Hematopoietic multipotent progenitor cell treated with erythropoietin and hydrocortisone succinate and interleukin-3 and kit ligand, for 8 days (in vitro differentiated cells): ENCODE measurements at places on chromosomes 5 and 9.

DNA sequence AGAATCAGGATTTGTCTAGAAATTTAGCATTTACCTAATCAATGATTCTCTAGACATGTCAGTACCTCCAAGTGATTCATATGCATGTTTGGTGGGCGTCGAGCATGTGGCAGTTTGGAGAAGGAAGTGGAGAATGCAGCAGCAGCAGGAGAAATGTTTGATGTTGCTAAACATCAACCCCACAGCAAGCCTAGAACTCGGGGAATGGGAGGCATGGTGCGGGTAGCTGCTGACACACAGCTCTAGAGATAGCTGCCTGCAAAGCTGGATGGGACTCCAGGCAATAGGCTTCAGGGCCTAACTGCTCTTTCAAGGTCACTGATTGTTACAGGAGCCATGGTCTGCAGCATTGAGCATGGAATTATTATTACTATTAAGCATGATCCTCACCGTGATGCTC is 137.3 kb downstream of the DOCK8 start:
- DNase-seq, result no peak

DNA sequence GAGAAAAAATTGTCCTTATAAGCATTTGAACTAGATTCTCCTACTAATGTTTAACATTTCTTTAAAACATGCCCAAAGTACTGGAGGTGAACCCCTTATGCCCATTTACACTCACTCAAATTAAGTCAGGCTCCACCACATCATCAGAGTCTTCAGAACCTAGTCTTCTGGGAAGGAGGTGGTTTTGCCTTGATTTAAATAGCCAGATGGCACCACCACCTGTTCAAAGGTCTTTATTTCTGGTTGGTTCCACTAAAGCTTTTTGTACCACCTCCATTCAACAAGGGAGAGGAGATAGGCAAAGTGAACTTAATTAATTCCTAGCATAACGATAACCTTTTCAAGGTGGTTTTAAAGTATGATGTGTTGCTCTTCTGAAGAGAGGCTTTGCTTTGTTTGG is 189.5 kb downstream of the SLF1 start:
- no peak for DNase-seq

- no peak for DNase-seq
Measured at GRCh38 chr9:113956901-113957300, 80.8 kb downstream of the ZNF618 start.

- DNase-seq, result no peak
Measured at GRCh38 chr5:96569770-96570169, 92.4 kb upstream of the CAST start.

- DNase-seq, result no peak
Measured at GRCh38 chr5:140563596-140563995, 802 bp downstream of the APBB3 start.

GRCh38 chr9:32926911-32927310 is 74.5 kb downstream of the APTX start:
- no peak for DNase-seq

GRCh38 chr5:73382401-73382740 is 66.2 kb downstream of the FOXD1 start:
- DNase-seq, result no peak

DNA sequence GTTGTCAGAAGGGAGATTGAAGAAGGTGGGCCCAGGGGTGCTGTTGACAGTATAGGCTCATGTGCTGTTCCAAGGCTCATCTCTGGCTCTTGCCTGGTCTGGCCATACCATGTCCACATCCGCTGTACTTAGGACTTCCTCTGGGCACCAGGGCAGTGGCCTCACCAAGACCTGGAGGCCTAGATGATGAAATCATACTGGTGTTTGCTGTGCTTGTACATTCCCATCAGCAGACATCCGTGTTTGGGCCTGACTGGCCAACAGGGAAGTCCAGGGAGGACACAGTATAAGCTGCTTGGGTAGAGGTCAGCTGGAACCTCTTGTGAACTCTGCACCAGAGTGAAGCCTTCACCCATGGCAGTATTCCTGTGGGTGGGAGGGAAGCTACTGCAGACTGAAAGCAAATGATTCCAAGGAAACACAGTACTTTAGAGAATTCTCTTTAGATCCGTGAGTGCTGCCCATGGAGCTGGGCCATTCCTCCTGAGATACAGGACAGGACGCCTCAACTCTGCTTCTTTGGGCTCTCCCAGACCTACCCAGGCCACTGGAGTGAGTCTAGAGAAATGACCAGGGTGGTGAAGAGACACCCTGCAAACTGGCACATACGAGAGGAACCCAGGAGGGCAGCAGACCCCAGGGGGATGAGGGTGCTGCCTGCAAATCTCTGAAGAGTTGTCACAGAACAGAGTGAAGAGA is 22.5 kb downstream of the POLR1E start:
- DNase-seq, result no peak

- no peak for DNase-seq
Measured at GRCh38 chr5:6384856-6385255, 6.5 kb upstream of the MED10 start.

DNA sequence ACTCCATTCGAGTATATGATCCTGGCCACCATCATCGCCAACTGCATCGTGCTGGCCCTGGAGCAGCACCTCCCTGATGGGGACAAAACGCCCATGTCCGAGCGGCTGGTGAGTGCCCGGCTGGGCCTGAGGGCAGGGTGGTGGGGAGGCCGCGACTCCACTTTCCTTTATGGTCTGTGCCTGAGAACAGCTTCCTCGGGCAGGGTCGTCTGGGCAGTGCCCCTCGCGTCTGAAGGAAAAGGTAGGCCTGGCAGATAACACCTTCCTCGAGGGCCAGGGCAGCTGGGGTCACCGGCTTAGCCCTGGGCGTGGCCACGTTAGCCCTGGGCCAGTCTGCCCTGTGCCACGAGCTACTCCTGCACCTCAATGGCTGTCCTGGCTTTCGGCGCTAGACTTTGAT is 1.5 kb downstream of the CACNA1B start:
- DNase-seq, result no peak

- DNase-seq, result no peak
Measured at GRCh38 chr5:130710596-130710995, 454.5 kb downstream of the HINT1 start.

- no peak for DNase-seq
Measured at GRCh38 chr5:74404574-74405508, 235.7 kb downstream of the ENC1 start.

GRCh38 chr9:2602704-2603116 is 18.9 kb upstream of the VLDLR start:
- DNase-seq, result no peak

DNA sequence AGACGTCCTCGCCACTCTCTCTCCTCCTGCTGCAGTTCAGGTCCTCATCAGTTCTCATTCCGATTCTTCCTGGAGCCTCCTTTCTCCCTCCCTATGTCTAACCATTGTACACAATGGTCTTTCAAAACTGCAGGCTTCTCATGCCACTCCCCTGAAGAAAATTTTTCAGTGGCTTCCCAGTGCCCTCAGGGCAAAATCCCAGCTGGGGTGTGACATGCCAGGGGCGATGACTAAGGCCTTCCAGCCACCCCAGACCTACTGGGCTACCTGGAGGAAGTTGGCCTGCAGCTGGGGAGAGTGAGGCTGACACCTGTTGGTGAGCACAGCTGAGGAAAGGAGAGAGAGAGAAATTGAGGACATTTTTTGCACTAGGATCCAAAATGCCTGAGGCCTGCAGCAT is 65.2 kb downstream of the SREK1 start:
- DNase-seq, result no peak

DNA sequence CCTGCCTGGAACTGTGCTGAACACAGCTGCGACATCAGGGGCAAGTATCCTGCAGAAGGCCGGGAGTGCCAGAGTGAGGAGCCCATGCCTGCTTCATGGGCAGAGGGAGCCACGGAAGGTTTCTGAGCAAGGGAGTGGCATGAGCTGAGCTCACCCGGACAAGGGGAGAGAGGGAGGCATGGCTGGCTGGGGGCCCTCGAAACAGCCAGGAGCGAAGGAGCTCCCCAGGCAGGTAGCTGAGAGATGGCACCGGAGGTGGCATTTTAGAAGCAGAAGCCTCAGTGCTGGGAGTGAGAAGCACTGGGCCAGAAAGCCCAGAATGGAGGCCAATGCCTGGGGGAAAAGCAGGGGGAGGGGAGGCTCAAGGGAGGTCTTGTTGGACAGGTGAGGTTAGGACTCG is 56.9 kb upstream of the SARDH start:
- DNase-seq, result no peak

DNA sequence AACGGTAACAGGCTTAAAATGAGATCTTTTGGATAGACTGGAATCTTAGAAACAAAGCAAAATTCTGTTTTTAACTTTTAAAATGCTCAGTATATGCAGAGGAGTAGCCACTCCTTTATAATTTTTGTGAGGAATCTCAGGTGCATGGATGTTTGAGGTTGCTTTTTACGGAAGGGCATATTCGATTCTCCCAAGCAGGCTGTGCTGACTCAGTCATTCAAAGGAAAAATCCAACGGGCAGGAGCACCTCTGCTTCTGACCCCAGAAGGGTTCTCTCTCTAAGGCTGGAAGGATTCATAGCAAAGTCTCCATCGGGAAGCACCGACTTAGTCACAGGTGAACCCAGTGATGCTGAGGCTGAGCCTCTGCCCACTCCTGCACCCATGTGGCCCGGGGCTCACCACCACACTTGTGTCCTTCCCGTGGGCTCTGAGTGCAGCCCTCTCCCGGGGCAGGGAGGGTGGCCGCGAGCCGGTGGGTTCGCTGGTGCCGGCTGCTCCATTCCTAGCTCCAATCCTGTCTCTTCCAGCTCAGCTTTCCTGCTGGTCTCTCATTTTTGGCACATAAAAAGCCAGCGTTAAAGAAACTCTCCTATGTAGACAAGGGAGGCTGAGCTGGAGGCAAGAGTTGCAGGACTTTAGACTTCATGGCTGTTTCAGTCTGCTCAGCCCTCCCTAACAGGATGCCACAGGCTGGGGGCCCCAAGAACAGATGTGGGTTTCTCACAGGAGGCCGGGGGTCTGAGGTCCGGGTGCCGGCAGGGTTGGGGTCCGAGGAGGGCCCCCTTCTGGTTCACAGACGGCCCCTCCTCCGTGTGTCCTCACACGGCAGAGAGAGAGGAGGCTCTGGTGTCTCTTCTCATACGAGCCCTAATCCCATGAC is 135.6 kb upstream of the LPCAT1 start:
- DNase-seq, result no peak

GRCh38 chr5:181127907-181128626 is 2.9 kb downstream of the OR2V1 start:
- DNase-seq, result no peak

GRCh38 chr9:72997387-72997995 is 44.6 kb upstream of the ALDH1A1 start:
- DNase-seq, result peak; percentile 27

DNA sequence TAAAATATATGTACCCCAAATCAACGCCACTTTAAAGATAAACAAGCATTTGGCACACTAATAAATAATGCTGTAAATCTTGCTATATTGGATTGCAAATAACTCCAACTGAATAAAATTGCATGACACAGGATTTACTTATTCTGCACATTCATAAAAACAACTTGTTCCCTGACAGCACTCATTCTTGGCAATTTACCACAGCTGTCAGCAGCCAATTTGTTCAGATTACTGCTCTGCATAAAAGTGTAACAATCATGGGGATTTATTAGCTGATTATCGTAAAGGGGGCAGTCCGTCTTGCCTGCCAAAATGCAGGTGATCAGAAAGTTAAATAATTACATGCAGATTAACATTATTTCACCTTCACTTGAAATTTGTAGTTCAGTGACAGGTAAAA is 285.3 kb downstream of the SLF1 start:
- DNase-seq, result no peak

DNA sequence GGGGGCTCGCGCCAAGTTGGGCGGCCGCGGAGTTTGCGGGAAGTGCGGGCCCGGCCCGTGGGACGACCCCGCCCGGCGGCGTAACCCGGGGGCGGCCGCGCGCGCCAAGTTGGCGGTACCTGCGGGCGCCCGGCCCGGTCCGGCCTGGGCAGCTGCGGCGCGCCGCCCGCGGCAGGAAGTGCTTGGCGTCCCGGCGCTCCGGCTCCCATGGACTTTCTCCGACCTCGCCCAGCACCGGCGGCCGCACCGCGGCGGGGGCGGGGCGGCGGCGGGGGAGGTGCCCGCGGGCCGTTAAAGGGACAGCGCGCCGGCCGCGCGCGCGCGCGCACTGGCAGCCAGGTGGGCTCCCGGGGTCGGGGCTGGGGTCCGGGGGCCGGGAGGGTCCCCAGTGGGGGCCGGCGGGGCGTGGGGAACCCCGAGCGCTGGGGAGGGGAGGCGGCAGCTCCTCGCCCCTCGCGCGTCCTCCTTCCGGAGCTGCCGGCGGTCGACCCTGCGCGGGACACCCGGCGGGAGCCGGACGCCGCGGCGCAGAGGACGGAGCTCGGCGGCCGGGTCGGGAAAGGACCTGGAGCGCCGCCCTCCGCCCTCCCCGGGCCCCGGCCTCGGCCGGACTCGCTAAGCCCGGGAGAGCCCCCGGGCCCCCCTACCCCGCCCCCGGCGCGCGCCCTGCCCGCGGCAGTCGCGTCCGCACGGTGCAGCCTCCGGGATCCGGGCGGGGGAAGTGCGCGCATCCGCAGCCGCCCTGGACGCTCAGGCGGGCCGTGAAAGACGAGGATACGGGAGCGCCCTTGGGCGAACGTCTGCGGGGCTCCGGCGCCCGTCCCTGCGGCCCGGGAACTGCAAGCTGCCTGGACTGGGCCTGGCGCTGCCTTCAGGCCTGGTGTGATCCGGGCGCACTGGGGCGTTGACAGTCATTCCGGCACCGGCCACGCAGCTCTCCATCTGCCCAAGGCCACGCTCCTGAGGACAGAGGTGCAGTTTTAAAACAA is at the start of gene NACC2:
Gene NACC2 (minus strand): TSS at position 220 of the 989 bp plus-strand sequence. CDS start 44,768 bp downstream, outside the sequence.
- DNase-seq, result peak; percentile 62

DNA sequence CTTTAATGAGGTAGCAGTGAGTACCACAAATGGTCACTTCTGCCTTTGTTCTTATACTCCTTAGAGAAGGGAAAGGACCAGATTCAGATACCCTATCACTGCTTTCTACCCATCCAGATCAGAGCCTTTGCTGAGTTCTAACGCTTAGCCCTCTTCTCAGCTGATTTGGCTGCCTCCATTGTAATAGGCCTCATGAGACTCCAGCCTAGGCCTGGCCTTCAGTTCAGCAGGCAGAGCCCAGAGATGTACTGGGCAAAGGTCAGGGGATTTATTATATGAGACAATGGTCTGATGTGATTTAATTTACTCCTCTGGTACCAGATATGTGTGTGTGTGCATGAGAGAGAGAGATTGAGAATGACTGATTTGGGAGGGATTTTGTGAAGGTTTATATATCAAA is 124.7 kb downstream of the GHR start:
- no peak for DNase-seq

- no peak for DNase-seq
Measured at GRCh38 chr5:106290841-106291240, 1379.9 kb downstream of the EFNA5 start.

DNA sequence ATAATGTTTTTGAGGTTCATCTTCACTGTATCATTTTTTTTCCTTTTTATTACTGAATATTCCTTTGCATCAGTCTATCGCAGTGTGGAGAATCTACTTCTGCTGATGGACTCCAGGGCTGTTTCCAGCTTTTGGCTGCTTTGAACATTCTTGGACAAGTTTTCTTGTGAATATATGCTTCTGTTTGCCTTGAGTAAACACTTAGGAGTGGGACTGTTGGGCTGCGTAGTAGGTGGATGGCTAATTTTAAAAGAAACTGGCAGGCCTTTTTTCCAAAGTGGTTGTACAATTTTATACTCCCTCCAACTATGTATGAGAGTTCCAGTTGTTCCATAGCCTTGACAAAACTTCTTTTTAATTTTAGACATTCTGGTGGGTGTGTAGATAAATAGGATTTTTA is 102.4 kb downstream of the WDR41 start:
- no peak for DNase-seq
